ENCODE measurements at places on chromosomes 2 and 18.
A peak's percentile ranks its signal among the peaks of the same experiment; 100 is the strongest.

- no peak for DNase-seq
Observed at GRCh38 chr18:11405804-11406203, 203.6 kb upstream of the SLC35G4 start.

DNA sequence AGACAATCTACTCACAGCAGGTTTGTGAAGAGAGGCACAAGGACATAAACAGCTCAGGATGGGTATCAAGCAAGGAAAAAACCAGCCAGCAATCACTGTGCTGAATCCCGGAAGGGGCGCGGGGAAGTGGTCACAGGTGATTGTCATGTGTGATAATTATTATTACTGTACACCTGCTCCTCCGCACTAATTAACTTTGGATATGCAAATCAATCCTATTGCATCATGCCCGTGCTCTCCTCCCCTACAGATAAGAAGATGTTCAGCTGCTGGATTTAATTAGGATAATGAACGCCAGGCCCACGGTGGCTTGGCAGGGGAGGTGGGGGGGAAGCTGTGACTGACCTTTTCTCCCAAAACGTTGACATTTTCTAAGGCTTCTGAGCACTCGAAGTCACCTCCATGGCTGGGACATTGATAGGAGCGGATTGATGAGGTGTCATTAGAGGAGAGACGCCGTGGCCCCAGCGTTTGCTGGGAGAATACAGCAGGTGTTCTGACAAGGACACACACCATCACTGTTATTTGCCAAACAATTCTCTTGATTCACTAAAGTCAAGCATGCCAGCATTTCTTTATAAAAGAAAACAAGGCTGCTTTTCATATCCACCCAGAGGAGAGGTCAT, 160.3 kb upstream of the VRK2 start:
- DNase-seq = no peak

DNA sequence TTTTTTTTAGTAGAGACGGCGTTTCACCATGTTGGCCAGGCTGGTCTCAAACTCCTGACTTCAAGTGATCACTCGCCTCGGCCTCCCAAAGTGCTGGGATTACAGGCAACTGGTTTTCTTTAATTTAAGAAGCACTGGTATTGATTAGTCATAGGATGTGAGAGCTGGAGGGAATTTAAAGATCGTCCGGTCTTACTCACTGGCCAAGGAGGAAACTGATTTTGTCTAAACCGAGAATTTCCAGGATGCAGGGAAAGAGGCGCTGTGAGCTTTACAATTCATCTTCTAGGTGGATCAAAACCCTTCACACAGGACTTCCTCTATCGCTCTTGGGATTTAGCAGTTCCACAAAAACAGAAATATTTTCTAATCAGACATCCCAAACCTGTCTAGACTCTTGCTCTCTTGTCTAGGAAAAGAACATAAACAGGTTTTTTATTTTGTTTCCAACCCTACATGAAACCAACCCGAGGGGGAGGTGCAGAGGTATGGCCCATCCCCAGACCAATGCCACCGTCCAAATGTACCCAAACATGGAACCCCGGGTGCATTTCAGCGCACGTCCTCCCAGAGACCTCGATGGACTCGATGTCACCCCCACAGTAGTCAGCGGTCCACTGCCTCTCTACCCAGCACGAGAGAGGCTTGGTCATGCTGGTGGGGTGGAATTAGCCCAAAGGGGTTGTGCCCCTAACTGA, 12.5 kb upstream of the TUBB6 start:
- DNase-seq = no peak

- no peak for DNase-seq
Observed at GRCh38 chr2:237576974-237577373, 10.6 kb downstream of the PRLH start.

DNA sequence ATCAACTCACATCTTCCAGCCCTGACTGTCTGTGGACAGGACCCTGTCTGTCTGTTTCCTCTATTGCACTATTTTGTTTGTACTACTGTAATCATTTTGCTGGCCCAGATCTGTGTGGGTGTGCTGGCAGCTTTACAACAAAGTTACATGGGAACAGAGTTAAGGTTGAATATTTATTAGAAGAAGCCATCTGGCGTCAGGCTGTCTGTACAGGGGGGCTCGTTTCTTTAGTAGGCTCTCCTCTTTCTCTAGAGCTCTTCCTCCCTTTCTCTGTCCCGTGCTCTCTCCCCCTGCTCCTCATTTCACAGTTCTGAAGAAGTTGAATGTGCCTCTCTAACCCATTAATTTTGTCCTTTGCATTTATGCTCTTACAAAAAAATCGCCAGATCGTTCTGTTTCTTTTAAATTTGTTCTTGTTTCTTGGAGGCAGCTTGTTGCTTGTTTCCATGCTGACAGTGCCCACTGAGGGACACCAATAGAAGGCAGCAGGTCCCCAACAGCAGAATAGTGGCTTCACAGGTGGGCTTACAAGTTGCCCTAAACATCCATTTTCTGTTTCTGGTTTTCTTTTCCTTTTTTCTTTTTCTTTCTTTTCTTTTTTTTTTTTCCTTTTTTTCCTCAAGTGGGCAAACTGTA, 315.2 kb upstream of the ZEB2 start:
- no peak for DNase-seq

GRCh38 chr18:49362431-49362830, 98.0 kb downstream of the DYM start:
- DNase-seq = no peak

- DNase-seq = no peak
Observed at GRCh38 chr2:11697103-11697871, 27.3 kb upstream of the NTSR2 start.

DNA sequence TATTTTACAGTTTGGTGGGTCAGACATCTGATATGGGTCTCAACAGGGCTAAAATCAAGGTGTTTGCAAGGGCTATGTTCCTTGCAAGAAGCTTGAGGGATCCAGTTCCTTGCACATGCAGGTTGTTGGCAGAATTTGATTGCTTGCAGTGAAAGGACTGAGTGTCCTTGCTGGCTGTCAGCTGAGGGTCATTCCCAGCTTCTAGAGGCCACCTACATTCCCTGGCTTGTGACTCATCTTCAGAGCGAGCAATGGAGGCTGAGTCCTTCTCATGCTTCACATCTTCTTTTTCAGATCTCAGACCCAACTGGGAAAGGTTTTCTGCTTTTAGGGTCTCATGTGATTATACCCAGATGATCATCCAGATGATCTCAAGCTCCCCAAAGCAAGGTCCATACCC, 12.4 kb downstream of the MEX3C start:
- no peak for DNase-seq

GRCh38 chr2:46669016-46669415, 189.7 kb downstream of the TMEM247 start:
- DNase-seq = peak; percentile 30

GRCh38 chr2:189879716-189880081, 95.4 kb downstream of the PMS1 start:
- DNase-seq = no peak

DNA sequence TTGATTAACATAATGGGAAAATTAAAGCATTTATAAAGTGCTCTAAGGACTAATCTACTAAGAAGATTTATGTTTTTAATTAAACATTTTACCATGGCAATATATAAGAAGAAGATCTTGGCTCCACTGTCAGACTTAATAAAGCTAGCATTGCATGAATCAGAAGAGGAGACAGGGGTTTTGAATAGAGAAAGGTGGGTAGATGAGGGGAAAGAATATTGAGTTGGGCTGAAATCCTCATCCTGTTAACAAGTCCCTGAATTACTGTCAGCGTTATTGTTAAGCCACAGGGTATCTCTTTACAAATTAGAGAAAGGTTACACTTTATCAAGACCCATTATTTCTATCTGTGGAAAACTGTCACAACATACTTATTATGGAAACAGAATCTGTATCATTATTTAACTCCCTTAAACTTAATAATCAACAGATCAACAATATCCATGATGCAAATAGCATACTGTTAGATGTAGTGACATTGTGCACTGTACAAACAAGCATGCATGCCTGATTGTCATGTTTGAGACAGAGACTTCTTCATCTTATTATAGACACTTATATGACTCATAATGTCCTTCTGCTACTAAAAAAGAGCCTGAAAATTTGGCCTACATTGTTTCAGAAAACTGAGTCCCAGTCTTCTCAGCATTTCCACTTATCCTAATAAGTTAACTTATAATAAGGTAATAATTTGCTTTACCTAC, 304.1 kb downstream of the NRXN1 start:
- DNase-seq = peak; percentile 50

GRCh38 chr2:162126111-162126519, 25.9 kb downstream of the GCG start:
- no peak for DNase-seq

- DNase-seq = no peak
Observed at GRCh38 chr2:61775956-61776570, 77.8 kb downstream of the FAM161A start.

DNA sequence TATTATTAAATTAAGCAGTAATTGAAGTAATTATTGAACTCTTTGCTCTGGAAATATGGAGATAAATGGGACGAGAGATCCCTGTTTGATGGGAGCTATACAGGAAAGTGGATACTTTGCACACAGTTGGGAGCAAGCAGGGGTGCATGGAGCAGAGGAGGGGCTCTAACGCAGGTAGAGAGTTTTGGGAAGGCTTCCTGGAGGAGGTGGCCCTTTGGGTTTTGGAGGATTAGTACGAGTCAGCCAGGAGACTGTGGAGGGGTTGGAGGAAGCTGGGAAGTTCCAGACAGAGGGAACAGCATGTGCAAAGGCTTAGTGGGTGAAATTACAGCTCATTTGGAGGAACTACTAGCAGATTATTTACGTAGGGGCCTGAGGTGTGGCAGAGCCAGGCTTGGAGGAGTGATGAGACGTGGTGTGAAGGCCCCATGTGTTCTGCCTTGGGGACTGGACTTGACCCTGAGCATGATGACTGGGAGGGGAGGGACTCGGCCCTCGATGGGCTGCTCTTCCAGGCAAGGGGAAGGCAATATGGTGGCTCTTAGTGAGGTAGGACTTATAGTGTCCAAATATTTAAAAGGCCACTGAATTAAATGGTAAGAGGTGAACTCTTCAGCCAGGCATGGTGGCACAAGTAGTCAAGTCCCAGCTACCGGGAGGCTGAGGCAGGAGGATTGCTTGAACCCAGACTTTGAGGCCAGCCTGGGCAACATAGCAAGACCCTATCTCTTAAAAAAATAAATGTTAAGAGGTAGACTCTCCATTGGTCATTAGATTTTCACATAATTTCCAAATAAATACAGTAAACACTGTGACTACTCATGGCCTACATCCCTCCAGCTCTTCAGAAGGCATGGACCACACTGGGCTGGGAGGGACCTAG, 30.2 kb downstream of the GREB1 start:
- no peak for DNase-seq

- no peak for DNase-seq
Observed at GRCh38 chr18:6521803-6522418, 107.2 kb upstream of the L3MBTL4 start.

GRCh38 chr2:213036836-213037235, 114.6 kb downstream of the IKZF2 start:
- no peak for DNase-seq

GRCh38 chr2:85160966-85161960, 28.1 kb downstream of the TCF7L1 start:
- no peak for DNase-seq
